A549 (cell line): ENCODE measurements at places on chromosomes 3 and 15.

GRCh38 chr15:90261811-90262210, 3.7 kb upstream of the NGRN start:
- no peak for DNase-seq

- no peak for DNase-seq
Observed at GRCh38 chr15:71096676-71097075, 18.6 kb upstream of the THSD4 start.

- DNase-seq = peak; percentile 19
Observed at GRCh38 chr3:127044996-127045395, 62.1 kb downstream of the PLXNA1 start.

GRCh38 chr3:57673156-57673555, 19.7 kb downstream of the DENND6A start:
- no peak for DNase-seq

DNA sequence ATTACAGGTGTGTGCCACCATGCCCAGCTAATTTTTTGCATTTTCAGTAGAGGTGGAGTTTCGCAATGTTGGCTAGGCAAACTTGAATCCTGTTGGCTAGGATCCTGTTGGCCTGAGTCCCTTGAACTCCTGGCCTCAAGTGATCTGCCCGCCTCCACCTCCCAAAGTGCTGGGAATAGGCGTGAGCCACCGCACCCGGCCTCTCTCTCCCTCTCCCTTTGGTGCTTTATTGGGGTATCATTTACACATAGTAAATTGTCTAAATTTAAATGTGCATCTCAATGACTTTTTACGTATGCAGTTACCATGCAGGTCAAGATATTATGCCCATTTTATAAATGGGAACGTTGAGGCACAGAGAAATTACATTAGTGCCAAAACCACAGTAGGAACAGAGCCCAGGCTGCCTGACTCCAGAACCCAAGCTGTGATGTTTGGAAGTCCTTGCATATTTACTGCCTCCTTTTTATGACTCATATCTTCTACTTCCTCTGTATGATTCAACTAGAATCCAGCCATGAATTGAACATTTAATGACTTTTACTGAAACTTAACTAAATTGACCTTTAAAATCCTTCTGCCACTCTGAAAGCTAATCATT, 34.0 kb upstream of the RPP14 start:
- peak; percentile 42 for DNase-seq

- DNase-seq = no peak
Observed at GRCh38 chr15:85722374-85723152, 72.2 kb downstream of the KLHL25 start.

DNA sequence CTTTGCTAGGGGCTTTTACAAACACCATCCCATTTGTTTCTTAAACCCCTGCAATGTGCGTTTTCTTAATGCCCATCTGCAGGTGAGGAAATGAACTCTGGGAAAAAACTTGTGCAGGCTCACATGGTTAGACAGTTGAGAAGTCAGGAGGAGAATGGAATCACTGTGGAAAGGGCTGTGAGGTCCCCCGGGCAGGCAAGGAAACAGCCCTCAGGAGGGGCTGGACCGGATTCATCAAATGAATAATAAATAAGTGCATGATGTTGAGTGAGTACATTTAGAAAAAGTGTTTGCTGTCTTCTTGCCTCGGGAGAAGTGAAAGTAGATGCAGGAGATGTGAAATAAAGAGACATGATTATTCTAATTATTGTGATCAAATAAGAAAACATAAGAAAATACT, 76.6 kb downstream of the PGPEP1L start:
- DNase-seq = no peak

- no peak for DNase-seq
Observed at GRCh38 chr3:13224967-13225366, 151.7 kb upstream of the IQSEC1 start.
